ENCODE measurements at places on chromosomes 4 and X.
A peak's percentile ranks its signal among the peaks of the same experiment; 100 is the strongest.

DNA sequence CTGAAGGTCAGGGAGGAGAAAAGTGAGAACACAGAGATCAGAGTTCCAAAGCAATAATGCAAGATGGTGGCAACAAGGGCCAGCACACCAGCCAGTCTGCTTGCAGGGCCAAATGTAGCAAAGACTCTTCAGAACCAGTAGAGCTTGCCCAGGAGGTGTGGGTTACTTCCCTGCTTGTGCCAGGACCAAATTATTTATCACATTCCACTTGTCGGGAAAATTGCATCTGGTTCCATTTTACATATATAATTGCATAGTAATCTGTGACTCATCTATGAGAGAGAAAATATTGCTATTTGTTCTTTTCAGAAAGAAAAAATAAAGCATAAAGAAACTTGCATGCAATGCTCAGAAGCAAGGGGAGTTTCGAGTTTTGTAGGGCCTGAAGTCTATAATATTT is 41.4 kb downstream of the MAML3 start:
- DNase-seq: peak; percentile 81

DNA sequence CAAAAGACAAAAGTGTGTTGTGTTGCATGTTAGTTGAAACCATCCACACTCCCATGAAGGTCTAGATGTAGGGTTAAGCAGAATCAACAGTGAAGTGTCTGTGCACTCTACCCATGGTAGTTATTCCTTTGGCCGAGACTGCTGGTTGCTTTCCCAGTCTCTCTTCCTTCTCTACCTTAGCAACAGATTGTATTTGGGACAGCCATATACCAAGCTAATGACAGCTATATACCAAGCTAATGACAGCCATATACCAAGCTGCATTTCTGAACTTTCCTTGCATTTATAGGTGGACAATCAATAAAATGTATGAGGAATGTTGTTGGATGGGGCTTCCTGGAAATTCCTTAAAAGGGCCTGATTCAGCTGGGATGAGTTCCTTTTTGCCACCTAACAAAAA is 80.5 kb upstream of the ENPEP start:
- DNase-seq: no peak

DNA sequence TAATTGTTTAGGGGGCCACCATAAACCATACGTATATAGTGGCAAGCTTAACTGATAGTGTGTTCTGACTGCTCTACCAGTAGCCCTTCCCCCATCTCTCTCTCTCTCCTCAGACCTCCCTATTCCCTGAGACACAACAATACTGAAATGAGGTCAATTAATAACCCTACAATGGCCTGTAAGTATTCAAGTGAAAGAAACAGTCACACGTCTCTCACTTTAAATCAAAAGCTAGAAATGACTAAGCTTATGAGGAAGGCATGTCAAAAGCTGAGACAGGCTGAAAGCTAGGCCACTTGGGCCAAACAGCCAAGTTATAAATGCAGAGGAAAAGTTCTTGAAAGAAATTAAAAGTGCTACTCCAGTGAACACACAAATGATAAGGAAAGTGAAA is 78.0 kb downstream of the PRDM5 start:
- DNase-seq: no peak

GRCh38 chr4:151600432-151600831 is 160.4 kb downstream of the GATB start:
- DNase-seq: peak; percentile 15

DNA sequence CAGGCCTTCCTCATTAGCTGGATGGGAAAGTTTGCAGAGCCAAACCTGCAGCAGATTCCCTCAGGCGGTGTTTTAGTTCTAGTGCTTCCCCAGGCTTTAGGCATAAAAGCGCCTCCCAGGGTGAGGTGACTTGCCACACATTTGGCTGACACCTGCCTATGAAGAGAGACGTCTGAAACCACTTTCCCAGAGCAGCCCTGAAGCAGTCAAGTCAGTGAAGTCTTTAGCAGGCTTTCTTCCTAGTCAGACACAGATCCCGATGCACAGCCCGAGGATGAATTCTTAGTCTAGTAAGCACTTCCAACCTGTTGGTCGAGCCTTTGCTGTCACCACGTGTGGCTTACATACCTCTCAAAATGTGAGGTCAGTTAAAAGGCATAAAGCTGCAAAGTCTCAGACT is 484.1 kb downstream of the SMARCA1 start:
- DNase-seq: no peak

GRCh38 chr4:39667706-39668105 is 29.0 kb upstream of the SMIM14 start:
- no peak for DNase-seq

GRCh38 chrX:43836435-43837184 is 45.6 kb downstream of the MAOB start:
- peak; percentile 9 for DNase-seq

DNA sequence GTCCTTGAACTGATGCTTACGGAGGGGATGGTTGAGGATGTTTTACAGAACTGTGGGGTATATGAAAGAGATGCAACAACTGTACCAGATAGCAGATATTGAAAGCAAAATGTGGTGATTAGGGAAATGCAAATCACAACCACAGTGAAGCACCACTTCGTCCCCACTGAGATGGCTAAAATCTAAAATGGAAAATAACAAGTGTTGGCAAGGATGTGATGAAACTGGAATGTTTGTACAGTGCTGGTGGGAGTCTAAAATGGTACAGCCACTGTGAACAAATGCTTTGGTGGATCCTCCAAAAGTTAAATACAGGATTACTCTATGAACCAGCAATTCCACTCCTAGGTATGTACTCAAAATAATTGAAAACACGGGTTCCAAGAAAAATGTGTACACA is 22.9 kb downstream of the XG start:
- no peak for DNase-seq

GRCh38 chr4:182023469-182023868 is 219.7 kb upstream of the TENM3 start:
- DNase-seq: no peak

- no peak for DNase-seq
Measured at GRCh38 chrX:10174810-10175209, 18.0 kb downstream of the CLCN4 start.

- peak; percentile 15 for DNase-seq
Measured at GRCh38 chr4:83961575-83961974, 425.7 kb downstream of the GPAT3 start.

GRCh38 chr4:78337244-78338020 is 214.1 kb upstream of the ANXA3 start:
- peak; percentile 47 for DNase-seq

GRCh38 chrX:119677654-119677981 is 15.3 kb downstream of the SEPTIN6 start:
- no peak for DNase-seq

- DNase-seq: no peak
Measured at GRCh38 chr4:95835672-95836071, 4.2 kb upstream of the PDHA2 start.

GRCh38 chr4:87949961-87950360 is 25.6 kb upstream of the SPP1 start:
- DNase-seq: peak; percentile 49

- peak; percentile 42 for DNase-seq
Measured at GRCh38 chr4:114108869-114109268, 129.4 kb upstream of the ARSJ start.

- peak; percentile 70 for DNase-seq
Measured at GRCh38 chrX:129996120-129996519, 13.7 kb downstream of the BCORL1 start.

DNA sequence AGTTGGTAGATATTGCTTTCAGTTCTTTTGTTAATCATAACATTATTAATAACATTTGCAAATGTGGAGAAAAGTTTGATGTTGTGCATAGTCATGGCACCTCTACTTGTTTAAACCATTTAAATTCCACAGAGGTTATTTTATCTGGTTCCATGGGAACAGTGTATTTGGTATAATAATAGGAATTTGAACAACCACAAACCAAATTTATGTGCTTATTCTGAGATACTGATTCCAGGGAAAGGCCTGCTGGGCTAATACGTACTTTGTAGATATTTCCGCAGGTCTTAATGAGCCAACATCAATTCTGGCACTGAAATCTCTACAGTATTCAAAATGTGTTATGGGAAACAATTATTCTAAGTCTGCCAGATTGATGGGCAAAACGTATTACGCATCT is 319.0 kb downstream of the DKK2 start:
- DNase-seq: peak; percentile 49

DNA sequence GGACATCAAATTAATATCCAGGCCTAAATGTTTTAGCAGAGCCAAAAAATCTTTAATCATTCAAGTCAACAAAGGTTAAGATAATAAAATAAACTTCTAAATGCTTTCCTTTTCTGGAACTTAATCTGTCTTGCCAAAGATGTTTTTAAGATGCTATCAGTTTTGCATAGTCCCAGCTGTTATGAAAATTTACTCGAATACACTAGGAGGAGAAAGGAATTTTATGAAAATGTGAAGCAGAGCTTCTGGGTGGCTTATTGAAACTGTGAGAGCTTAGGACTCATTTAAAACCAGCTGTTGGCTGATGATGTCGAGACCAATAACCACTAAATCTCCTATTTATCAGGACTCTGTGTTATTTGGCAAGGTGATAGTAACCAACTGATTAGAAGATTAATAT is 202.2 kb upstream of the ETNPPL start:
- no peak for DNase-seq

DNA sequence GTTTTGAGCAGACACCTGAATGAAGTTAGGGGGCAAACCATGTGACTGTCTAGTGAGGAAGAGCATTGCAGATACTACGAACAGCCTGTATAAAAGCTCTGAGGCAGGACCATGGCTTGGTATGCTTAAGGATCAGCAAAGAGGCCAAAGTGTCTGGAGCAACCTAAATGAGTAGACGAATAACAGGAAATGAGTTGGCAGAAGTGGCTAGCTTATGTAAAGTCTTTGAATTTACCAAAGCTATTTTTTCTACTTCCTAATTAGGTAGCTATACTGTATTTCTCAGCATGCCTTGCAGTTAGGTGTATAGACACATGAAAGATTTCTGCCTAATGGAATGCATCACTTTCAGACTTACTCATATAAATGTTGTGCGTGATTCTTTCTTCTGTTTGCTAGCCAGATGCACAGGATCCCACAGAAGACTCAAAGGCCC is 9.3 kb upstream of the GPRIN3 start:
- DNase-seq: peak; percentile 64

DNA sequence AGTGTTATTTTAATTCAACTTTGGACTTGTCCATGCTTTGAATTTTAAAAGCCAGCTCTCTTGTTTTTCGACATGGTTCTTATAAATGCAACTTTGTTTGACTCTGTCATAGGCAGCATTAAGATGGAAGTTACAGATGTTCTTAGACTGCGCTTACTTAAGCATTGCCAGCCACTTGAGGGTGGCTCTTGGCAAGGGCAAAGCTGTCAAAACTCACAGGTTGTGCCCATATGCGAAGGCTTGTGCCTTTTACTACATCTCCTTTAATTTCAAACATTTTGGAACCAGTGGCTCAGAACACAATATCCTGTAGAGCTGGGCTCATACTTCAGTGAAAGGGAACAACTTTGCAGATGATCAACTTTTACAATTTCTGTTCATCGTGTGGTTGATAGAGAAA is 135.5 kb downstream of the TRAM1L1 start:
- DNase-seq: no peak

DNA sequence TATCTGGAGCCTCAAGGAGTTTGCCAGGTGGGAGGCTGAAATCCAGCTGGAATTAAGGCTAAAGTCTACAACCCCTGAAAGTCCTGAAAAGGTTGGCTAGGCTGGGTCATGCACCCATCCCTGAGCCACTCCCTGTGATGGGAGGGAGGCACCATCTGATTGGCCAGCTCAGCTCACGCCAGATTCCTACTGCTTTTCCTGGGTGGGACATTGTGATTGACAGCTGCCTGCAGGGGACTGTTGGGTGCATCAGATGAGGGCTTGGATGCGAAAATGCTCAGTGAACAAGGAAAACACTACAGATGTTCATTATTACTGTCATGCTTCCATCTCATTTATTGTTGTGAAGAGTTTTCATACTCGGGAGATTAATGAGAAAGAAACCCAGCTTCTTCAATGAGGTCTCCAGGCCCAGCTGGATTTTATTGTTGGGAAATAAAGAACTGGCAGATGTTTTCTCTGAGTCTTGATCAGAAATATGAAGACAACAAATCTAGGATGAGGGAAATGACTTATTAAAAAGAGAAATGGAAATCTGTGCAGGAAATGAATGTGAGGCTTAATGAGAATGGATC is 185.9 kb downstream of the STK32B start:
- DNase-seq: peak; percentile 18

DNA sequence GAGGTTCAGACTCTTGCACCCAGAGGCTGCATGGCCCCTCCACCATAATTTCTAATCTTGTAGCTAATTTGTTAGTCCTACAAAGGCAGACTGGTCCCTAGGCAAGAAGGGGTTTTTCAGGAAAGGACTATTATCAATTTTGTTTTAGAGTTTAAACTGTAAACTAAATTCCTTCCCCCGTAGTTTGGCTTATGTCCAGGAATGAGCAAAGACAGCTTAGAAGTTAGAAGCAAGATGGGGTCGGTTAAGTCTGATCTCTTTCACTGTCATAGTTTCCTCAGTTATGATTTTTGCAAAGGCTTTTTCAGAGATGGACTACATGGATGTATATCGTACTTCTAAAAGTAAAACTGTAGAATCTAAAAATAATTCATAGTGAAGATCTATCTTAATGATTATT is 258.1 kb upstream of the IL1RAPL1 start:
- DNase-seq: no peak

- no peak for DNase-seq
Measured at GRCh38 chr4:32226204-32226603, 1506.0 kb downstream of the PCDH7 start.

- no peak for DNase-seq
Measured at GRCh38 chrX:16785247-16786138, 773 bp upstream of the TXLNG start.

- DNase-seq: no peak
Measured at GRCh38 chr4:85669204-85669603, 194.3 kb downstream of the ARHGAP24 start.

DNA sequence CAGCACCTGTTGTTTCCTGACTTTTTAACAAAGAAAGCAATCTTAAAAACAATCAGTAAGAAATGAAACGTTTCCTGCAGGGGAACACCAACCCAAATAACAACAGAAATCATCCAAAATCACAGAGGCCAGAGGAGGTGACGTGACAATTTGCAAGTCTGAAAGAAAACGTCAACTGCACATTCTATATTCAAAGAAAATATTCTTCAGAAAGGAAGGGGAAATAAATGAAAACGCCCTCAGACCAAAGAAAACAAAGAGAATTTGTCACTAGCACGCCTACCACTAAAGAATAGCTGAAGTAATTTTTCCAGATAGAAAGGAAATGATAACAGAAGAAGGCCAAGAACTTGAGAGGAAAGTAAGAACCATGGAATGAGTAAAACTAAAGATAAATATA is 74.4 kb downstream of the CASP3 start:
- no peak for DNase-seq

DNA sequence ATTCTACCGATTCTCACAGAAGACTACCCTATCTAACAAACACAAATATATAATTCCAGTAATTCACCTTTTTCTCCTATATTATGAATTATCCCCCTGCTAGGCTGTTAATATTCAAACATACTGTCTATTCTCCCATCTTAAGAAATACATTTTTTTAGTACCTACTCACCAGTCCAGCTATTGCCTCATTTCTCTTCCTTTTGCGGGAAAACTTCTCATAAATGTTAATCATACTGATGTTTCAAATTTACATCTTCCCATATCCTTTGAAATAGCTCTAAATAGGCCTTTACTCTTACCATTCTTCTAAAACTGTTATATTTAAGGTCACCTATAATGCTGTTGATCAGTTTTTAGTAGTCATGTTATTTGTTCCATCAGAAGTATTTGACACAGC is 759.1 kb upstream of the SLIT2 start:
- DNase-seq: peak; percentile 36

- peak; percentile 11 for DNase-seq
Measured at GRCh38 chr4:139833151-139833910, 167.7 kb downstream of the MGST2 start.

Data from fibroblast of skin of right biceps (primary cell).